ENCODE measurements at places on chromosomes 1 and 21.

DNA sequence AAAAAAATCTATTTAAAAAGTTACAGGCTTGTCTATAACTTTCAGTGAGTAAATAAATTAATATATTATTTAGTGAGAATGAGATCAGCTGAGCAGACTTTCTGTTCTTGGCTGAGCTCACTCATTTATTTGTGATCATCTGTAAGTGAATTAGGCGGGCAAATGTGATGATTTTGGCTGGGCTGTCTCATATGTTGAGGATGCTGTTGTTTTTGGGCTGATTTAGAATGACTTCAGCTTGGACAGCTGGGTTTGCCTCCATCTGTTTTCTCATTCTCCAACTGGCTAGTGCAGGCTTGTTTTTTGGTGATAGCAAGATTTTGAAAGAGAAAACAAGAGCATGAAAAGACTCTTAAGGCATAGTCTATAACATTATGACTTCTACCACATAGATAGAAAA lies 475.8 kb upstream of the OLFM3 start:
- DNase-seq: no peak

DNA sequence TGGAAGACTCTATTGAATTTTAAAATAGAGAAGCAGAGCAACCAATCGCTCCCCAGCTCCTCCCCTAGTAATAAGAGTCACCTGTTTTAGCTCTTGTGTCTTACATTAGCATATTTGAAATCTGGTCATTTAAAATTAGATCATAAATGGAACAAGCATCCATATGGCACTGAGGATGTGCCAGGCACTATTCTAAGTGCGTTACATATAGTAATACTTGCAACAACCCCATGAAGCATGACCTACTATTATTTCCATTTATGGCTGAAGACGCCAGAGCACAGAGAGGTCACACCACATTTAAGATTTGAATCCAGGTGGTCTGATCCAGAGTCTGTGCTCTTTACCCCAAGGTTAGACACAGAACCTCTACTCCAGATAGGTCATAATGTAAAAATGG lies 82.0 kb upstream of the HIVEP3 start:
- DNase-seq: no peak

GRCh38 chr1:21605012-21605715 lies 64.0 kb downstream of the RAP1GAP start:
- no peak for DNase-seq

DNA sequence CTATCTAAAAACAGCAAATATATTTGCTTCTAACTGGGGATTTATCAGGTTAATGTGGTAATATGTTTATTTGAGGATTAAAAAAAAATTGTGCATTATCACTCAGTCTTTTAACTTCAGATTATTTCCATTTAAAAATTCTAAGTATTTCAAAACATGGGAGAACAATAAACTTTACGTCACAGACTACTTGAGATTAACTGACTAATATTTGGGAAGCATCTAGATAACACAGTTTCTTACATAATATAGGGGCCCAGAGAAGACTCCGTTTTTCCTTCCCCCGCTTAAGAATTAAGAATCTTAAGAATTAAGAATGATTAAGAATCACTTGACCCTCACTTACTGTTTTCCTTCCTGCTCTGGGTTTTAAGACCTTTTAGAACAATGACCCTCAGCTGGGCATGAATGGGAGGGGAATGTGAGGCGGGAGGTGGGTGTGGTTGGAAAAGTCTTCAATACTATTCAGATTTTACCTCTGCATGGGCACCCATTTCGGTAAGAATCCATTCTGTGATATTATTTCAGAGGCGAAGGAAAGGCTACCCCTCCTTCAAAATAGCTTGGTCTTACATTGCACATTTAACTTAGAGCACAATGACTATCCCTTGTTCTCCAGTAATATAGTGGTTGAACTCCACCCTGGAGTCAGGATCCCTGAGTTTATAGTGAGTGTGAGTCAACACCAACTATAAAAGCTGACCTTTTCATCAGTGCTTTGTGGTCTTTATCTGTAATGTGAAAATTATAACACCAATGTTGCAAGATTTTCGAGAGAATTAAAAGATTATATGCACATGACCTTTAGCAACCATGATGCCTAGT lies 821.3 kb downstream of the USP25 start:
- DNase-seq: no peak

DNA sequence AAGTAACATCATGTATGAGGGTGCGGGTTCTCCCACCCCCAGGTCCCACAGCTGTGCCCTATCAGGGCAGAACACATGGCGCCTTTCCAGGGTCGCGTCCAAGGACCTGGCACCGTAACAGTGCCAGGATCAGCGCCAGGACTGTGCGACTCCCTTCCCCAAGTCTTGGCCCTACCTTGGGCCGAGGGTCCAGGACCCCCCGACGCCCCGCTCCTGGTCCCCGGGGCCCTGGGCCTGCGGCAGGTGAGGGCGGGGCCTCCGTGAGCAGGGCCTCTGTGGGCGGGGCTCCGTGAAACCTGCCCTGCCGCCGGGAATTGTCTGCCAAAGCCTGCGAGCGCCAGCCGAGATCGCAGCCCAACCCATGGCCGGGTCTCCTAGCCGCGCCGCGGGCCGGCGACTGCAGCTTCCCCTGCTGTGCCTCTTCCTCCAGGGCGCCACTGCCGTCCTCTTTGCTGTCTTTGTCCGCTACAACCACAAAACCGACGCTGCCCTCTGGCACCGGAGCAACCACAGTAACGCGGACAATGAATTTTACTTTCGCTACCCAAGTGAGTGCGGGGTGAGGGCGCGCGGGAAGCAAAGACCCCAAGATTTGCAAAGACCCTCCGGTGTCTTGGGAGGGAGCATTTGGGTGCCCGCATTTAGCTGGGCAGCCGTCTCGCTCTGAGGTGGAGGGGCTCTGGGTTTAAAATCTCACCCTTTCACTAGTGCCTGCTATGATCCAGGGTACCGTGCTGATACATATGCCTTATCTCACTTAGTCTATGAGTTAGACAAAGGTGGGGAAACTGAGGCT lies at the start of gene RHBG:
Gene RHBG, plus strand, starts transcription at position 323 of the 796 bp plus-strand sequence. Its CDS starts 39 bp downstream, at position 362.
- DNase-seq: no peak

DNA sequence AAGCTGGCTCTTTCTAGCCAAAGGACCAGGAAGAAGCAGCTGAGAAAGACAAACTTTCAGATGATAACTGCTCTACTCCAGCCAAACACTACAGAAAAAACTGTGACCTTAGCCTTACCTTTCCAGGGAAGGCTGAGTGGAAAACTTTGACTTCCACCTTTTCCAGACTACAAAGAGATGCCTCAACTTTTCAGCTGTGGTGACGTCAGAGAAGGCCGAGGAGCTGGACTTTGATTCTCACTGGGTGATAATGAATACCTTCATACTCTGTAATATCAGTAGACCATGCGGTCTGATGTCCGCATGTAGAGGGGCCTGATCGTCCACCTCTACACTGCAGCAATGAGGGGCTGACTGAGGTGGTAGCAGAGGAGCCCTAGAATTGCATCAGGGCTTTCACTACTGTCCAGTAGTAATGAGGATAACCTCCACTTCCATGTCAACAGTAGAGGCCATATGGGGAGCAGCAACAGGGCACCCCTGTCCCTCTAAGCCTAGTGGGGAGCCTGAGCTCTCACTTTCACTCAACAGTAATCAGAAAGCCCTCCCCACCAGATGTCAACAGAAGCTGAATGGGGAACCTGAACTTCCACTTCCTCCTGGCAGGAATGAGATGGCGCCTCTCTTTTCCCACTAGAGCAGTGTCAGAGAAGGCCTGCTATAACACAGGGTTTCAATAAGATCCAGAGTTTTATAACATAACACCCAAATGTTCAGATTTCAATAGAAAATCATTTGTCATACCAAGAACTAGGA lies 28.4 kb upstream of the PADI1 start:
- no peak for DNase-seq

GRCh38 chr21:18940791-18941190 lies 537.2 kb upstream of the TMPRSS15 start:
- DNase-seq: no peak

- DNase-seq: no peak
Observed at GRCh38 chr21:46062471-46063211, 35.3 kb upstream of the COL6A2 start.

GRCh38 chr1:61097722-61098121 lies 15.4 kb downstream of the NFIA start:
- no peak for DNase-seq

GRCh38 chr21:27192281-27192949 lies 225.5 kb upstream of the ADAMTS5 start:
- no peak for DNase-seq

DNA sequence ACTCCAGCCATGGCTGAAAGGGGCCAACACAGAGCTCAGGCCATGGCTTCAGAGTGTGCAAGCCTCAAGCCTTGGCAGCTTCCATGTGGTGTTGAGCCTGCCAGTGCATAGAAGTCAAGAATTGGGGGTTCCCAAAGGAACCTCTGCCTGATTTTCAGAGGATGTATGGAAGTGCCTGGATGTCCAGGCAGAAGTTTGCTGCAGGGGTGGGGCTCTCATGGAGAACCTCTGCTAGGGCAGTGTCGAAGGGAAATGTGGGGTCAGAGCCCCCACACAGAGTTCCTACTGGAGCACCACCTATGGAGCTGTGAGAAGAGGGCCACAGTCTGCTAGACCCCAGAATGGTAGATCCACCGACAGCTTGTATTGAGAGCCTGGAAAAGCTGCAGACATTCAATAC lies 29.8 kb upstream of the CD55 start:
- no peak for DNase-seq

DNA sequence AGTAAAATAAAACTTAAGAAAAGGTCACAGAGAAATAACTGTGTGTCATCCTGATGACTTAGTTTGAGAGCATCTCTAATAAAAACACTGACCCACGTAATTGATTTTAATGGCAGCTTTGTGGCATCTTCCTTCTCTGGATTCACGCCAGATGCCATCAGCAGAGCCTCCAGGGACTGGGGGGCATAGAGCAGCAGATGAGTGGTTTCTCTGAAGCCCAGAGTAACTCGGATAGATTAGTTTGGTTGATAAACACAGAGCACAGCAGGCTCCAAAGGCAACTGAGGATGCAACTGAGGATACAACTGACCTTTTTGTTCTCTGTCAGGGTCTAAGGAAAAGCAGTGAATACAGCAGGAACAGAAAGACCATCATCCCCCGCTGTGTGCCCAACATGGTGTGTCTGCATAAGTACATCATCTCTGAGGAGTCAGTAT lies 180.8 kb downstream of the RPS6KC1 start:
- no peak for DNase-seq
